Stimulated activated CD8-positive, alpha-beta memory T cell treated with anti-CD3 and anti-CD28 coated beads, Interleukin-4, amount 100 ng/mL, for 48 hours (primary cell): ENCODE measurements at places on chromosomes 5 and 9.
A peak's percentile ranks its signal among the peaks of the same experiment; 100 is the strongest.

- DNase-seq = no peak
Observed at GRCh38 chr5:150208187-150209098, 18.6 kb downstream of the SLC6A7 start.

- no peak for DNase-seq
Observed at GRCh38 chr5:65066387-65067146, 297.8 kb downstream of the CWC27 start.

- DNase-seq = no peak
Observed at GRCh38 chr5:3393920-3394597, 201.6 kb upstream of the IRX1 start.

- no peak for DNase-seq
Observed at GRCh38 chr5:149680810-149681221, 49.3 kb upstream of the PPARGC1B start.

DNA sequence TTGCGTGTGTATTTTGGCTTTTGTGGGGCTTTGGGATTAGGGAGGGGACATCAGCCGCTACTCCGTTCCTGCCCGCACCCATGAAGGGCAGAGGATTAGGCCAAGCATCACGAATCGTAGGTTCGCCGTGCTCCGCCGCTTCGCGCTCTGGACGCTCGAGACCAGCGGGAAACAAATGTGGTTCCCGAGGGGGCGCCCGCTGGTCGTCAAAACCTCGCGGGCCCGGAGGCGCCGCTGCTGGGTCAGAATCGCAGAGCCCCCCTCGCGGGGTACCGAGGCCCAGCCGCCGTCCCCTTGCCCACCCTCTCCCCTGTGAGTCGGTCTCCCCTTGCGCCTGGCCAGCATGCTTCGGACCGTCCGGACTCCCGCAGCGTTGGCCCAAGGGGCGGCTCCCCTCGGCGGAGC lies 2.3 kb upstream of the PAX5 start:
- DNase-seq = peak; percentile 47

DNA sequence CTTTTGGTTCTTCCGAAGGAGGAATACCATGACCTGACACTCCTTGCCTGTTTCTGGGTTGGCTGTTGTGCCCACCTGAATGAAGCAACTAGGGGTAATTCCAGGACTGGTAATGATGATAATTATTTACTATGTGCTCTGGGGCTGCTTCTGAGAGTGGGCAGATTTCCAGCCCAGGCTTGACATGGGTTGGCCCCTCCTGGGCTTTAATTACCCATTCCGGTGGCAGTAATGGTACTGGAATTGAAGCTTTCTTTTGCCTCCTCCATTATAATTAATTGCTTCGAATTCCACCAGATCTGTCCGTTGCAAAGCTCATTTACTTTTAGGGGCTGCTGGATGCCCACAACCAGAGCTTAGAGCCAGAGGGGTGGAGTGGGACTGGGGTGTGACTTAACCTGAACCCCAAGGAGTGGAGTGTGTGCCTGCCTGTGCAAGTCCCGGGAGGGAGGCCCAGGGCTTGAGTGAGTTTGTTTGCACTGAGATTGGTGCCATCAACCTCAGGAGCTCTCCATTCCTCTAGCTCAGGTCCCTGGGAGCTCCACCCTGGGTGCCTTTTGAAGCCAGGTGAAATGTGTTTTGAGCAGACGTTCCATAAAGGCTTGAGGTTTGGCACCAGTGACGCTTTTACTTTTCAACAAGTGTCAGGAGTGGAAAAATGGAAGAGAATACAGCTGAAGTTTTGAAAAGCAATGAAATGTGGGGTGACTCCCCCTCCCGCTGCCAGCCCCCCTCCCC lies 214.6 kb downstream of the PDZD2 start:
- no peak for DNase-seq
